ENCODE measurements at places on chromosomes 2 and 18.

- no peak for DNase-seq
Measured at GRCh38 chr18:77481541-77481940, 231.9 kb downstream of the GALR1 start.

- DNase-seq, result no peak
Measured at GRCh38 chr2:113977060-113977659, 87.3 kb downstream of the ACTR3 start.

- no peak for DNase-seq
Measured at GRCh38 chr2:118853651-118854291, 6.3 kb upstream of the EN1 start.

DNA sequence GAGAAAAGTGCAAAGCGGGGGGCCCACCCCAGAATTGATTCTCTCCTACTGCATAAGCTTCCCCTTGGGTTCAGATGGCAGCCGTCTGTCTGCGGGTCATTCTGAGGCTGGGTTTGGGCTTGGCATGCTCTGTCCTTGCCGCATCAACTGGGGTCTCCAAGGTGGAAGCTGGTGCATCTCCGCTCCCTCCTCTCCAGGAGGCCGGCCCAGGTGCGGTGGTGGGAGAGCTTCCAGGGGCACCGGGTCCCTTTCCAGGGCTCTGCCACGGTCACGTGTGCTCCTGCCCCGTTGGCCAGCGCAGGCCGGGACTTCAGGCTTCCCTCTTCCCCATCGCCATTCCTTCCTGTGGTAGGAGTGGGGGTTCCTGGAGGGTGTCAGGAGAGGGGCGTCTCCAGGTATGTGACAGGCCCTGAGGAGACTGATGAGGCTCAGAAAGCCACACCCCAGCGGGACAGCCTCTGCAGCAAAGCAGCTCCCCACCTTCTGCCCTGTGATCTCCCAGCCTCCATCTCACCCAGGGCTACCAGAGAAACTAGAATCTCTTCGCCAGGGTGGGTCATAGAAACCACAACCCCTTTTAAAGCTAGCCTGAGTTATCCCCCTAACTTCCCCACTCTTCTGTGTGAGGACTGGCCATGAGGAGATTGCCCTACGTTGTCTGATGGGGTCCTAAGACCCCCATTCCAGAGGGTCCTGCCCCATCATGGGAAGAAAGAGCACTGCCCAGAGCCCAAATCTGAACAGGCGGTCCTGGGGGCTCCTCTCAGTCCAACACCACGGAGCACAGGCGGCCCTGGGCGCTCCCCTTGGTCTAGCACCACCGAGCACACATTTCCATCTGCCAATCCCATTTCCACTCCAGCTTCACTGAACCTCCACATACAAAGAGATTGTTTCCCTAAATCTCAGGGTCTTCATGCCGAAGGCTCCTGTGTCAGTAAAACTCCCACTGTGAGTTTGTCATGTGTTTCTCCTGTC, 76.6 kb downstream of the SLC66A2 start:
- no peak for DNase-seq

DNA sequence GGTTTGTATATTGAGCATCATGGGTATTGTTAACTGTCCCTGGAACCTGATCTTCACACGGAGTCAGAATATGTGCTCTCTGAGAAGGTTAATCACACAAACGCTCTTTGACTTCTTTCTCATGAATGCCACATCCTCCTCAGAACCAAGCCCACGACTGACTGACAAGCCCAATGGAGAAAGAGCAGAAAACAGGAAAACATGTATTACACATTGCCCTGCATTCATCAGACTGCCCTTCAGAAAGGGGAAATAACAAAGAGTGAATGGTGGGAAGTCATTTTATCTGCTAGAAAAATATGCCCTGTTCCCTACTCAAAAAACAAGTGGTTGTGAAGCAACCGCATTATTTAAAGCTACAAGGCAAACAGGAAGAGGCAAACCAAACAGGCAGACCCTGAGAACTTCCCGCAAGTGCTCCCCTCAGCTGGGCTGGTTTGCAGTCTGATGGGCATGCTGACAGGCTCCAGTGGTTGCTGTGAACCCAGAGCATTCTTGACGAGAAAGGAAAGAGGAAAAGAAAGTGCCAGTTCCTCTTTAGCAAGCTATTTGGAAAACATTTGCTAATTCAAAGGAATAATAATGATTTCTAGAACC, 172.9 kb upstream of the SETBP1 start:
- no peak for DNase-seq

- no peak for DNase-seq
Measured at GRCh38 chr2:8872821-8873432, 35.5 kb upstream of the KIDINS220 start.

DNA sequence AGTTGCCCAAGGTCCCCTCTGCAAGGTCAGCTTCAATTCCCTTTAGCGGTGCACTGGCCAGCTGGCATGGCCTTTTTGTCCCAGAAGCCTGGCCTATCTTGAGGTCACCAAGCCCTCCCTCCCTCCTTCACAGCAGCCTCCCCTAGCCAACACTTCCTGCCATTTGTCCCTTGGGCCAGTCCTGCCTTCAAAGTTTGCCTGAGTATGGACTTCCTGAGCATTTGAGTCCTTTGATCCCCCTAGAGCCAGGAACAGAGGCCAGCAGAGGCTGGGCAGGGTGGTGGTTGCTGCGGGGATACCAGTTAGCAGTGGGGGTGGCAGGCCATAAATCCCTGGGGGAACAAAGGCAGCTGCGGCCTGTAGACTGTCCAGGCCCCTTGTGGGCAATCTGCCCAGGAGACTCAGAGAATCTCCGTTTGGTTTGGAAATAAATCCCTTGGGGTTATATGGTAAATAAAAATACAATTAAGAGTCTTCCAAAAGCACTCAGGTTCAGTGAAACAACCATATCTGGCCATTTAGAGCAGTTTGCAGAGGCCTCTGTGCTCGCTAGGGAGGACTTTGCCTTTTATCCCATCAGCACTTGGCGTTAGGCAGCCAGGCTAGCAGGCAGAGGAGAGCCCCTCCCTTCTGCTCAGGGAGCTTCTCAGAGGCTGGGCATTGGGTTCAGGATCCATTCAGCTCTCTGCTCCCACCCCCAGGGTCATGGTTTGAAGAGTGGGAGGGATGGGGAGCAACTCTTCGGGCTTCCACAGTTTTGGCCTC, 3.1 kb upstream of the HES6 start:
- DNase-seq, result no peak

DNA sequence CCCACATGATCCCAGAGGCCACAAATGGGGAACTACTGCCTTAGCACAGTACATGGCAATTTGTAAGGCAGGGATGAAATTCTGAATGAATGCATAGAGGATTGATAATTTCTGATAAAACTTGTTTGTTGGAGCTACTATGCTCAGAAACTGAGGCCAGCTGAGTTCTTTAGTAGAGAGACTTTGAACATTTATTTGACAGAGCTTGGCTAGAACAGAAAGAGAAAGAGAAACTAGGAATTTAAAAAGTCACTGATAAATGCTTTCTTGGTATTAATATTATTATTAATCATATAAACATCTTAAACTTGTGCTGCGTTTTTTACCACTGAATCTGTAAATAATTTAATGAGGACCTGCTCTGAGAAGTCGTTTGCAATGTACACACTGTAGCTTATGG, 923.7 kb upstream of the CNTNAP5 start:
- no peak for DNase-seq

- DNase-seq, result no peak
Measured at GRCh38 chr2:71778936-71779773, 325.8 kb downstream of the DYSF start.

- DNase-seq, result no peak
Measured at GRCh38 chr2:50635824-50636223, 396.1 kb downstream of the NRXN1 start.

GRCh38 chr2:50408936-50409335, 623.0 kb downstream of the NRXN1 start:
- DNase-seq, result no peak

GRCh38 chr2:147101941-147102790, 742.7 kb upstream of the ACVR2A start:
- no peak for DNase-seq

- no peak for DNase-seq
Measured at GRCh38 chr2:179201869-179202268, 62.8 kb downstream of the SESTD1 start.

DNA sequence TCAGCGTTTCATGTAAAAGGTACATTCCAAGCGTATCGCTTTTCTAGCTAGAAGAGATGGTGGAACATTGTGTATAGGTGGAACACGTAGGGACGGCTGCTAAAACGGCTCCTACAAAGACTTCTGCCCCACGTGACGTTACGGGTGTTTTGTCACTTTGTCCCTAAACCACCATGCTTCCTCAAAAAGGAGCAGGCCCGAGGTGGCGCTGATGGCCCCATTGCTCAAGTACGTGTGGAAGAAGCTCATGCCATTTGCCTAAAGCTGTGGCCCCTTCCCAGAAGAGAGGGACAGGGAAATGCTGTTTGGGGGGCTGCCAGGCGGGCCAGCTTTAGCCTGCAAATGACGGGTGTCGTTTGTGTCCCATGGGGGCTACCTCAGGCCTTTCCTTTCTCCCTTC, 72.7 kb downstream of the TMEM247 start:
- DNase-seq, result no peak

DNA sequence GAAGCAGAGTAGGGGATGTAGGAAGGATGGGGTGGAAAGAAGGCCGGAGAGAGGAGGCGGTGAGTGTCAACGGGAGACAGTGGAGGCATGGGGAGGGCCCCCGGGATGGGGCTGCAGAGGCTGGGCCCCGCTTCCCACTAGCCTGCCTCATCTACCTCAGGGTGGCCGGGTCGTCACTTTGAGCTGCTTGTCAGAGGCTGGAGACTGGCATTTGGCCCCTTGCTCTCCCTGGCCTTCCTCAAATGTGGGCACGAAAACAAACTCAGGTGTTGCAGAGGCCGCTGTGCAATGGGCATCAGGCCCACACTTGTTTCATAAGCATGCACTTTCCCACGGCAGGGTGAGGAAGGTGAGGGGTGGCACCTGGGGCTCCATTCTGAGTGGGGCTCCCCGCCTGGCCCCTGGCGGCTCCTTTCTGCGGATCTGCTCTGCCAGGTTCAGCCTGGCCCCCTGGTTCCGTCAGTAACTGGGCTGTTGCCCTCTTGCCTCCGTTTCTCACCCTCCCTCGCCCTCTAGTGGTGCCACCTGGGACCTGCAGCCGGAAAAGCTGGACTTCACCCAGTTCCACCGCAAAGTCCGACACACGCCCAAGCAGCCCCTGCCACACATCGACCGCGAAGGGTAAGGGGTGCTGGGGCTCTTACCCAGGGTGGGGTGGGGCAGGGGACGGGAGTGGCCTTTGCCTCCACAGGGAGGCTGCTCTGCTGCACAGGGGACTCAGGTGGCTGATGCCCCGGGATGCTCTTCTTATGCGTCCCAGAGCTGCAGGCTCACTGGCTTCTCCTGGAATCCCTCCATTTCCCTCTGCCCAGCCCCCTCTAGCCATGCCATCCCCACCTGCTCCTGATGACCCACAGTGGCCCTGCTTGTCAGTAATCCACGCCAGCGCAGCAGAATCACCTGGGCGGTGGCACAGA, 125.4 kb downstream of the CTIF start:
- DNase-seq, result peak; percentile 15

DNA sequence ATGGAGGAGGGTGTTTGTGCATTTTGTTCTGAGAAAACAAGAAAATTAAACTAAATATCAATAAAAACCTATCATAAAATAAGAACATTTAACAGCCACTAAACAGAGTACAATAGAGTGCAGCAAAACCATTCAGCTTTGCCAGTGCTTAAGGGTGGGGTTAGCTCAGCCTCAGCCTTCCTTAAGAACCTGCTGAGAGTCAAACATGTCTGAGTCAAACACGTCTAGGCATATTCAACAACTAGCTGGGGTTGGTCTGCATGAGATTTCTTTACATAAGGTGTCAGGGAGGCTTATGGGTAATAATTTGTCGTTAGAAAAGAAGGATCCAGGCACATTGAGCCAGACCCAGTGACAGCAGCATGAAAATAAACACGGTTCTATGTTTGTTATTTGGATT, 298.2 kb downstream of the SP3 start:
- no peak for DNase-seq

- no peak for DNase-seq
Measured at GRCh38 chr2:132577686-132578085, 92.3 kb downstream of the LYPD1 start.

DNA sequence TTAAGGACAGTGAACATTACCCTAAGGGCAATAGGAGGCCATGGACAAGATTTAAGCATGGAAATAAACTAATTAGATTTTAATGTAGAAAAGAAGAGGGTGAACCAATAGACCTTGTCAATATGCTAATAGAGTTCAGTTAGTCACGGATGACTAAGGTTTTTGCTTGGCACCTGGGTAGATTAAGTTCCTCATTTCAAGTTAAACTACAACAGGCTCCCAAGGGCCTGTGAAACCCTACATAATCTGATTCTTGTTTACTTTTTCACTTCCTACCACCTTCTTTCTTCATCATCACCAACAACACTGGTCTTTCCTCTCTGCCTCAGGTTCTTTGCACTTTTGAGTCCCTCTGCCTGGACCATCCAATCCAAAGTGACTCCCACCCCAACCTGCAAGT, 14.8 kb downstream of the SP110 start:
- no peak for DNase-seq

DNA sequence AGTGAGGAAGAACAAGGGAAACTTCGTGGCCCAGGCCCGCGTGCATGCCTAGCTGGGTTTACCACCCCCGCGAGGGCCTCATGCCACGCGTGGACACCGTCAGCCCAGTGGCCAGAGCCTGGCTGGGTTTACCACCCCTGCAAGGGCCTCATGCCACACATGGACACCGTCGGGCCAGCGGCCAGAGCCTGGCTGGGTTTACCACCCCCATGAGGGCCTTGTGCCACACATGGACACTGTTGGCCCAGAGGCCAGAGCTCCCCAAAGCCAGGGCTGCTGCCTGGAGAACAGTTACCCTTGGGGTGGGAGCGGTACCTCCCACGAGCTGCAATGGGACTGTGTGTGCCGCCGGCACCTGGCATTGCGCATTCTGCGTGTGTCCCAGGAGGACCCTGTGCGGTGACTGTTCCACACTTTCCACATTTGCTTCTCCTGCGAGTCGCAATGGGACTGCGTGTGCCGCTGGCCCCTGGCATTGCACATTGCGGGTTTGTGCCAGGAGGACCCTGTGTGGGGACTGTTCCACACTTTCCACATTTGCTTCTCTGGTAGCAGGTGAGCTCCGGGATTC, 105.6 kb upstream of the CTDP1 start:
- DNase-seq, result no peak

GRCh38 chr2:137638932-137639331, 325.3 kb upstream of the HNMT start:
- DNase-seq, result no peak

DNA sequence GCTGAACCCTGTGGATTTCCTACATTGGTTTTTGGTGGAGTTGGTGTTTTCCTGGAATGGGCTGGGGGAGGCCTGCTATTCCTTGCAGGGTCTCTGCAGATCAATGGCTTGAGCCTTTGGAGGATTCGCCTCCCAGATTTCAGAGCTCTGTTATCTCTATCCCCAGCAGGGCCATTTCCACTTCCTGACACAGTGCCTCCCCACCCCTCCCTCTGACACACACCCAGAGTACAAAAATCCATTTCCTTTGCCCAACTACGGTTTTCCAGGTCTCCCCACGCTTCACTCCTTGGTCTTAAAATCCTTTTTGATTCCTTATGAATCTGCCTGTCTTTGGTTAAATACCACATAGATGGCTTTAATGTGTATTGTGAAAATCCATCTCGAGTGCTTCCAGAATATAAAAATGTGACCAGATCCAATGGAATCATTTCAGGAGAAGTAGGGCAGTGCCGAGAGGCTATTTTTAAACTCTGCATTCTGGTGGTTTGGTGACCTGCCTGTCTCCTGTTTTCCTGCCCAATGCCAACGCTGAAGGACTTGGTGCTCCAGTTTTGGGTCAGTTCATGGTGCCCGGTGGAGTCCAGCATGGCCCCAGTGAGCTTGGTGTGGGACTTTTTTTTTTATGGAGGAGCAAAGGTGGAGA, 60.9 kb downstream of the ARL4C start:
- DNase-seq, result no peak

All from stimulated activated CD4-positive, alpha-beta T cell treated with anti-CD3 and anti-CD28 coated beads, Interleukin-4, amount 100 ng/mL, for 4 hours (primary cell).